ENCODE measurements at places on chromosomes 7 and 10.

GRCh38 chr10:27890971-27891370 is 107.9 kb downstream of the ODAD2 start:
- DNase-seq = no peak

GRCh38 chr7:117640465-117640864 is 160.6 kb downstream of the CFTR start:
- DNase-seq = no peak

GRCh38 chr7:136925044-136925443 is 56.6 kb downstream of the CHRM2 start:
- DNase-seq = no peak

- DNase-seq = no peak
These were observed 84.7 kb downstream of the MMRN2 start for GRCh38 chr10:86872757-86873156.

DNA sequence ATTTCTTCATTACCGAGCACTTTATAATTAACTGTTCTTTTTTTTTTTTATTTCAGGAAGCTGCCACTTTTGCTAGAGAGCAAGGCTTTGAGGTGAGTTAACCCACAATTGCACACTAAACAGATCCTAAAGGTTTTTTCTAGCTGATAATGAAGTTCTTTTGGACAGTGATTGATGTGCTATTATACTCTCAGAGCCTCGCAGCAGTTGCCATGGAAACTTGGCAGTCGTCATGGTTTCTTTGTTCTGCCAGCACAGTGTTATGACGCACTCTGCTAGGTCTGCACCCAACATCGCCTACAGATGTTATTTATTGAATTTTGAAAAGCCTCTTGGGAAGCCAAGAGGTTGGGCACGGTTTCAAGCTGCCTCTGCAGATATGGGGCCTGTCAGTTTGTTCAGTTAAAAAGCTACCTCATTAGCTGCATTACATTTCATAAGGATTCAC is 237.2 kb upstream of the KAT6B start:
- DNase-seq = peak; percentile 97

DNA sequence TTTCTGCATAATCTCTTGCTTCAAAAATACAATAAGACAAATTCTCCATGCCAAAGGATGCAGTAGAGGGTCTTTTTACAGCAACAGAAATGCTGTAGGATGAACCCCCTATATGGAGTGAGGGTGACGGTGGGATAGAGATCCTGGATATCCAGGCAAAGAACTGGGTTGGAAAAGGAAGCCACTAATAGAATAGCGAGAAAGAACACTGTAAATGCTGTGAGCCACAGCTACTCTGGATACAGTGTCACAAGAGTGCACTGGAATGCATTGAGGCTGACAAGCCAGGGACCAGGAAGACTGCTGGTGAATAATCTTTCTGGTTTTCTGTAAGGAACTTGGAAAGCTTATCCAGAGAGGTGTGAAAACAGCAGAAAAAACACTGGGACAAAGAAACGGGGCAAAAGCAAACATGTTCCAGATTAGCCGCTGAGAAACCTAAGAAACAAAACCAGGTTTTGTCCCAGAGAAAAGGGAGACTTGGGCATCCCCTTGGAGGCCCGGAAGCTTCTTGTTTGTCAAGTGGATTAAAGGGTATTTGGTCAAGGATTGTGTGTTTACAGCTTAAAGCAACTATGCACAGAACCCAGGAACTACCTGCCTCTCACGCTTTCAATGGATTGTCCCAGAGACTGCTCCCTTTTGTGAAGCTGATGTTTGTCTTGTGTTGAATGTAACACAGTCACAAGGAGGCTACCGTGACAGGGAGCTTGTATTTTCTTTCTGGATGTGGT is 6.2 kb upstream of the MSMB start:
- DNase-seq = no peak

GRCh38 chr7:149688836-149689235 is 84.6 kb downstream of the ZNF467 start:
- no peak for DNase-seq

- DNase-seq = no peak
These were observed 62.7 kb upstream of the VIPR2 start for GRCh38 chr7:159207393-159207792.

All from sigmoid colon (tissue), 7 donors.